Stimulated activated CD4-positive, alpha-beta T cell treated with anti-CD3 and anti-CD28 coated beads, Interleukin-4, amount 100 ng/mL, for 24 hours (primary cell): ENCODE measurements at places on chromosomes 11 and 22.

- DNase-seq: no peak
These were observed 24.4 kb upstream of the ACR start for GRCh38 chr22:50713571-50714056.

- no peak for DNase-seq
These were observed 71.7 kb upstream of the EIF3M start for GRCh38 chr11:32511926-32512325.

- no peak for DNase-seq
These were observed 12.4 kb upstream of the DRD2 start for GRCh38 chr11:113487622-113488021.

DNA sequence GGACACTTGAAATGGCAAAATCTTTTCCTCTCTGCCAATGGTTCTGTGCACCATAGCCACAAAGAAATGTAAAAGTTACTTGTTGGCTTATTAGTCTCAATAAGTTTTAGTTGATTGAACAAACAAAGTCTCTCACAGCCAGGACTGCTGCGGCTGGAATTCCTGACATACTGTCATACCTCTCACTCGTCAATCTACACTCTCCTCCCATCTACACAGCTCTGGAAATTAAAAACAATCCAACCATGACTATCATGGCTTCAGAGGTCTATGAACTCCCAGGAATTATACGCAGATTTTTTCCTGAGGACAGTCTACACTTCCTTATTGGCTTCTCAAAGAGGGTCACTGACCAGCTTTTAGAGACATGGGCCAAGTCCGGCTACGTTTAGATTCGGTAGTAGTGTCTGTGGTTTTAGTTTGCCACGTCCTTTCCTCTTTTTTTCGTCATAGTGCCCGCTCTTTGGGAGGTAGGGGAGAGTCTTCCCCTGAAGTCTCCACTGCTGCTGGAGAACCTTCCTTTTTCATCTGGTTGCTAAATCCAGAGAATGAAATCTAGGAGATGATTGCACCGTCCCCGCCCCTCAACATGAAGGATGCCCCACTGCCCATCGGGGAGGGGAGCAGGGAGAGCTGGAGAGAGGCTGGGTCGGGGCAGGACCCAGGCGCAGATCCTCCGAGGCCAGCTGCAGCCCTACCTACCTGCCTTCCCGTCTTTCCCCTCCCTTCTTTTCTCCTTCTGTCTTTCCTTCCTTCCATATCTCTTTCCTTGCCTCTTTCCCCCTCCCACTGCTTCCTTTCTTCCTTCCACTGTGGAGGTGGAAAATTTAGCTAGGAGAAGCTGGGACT, 1.0 kb upstream of the PLEKHB1 start:
- no peak for DNase-seq

DNA sequence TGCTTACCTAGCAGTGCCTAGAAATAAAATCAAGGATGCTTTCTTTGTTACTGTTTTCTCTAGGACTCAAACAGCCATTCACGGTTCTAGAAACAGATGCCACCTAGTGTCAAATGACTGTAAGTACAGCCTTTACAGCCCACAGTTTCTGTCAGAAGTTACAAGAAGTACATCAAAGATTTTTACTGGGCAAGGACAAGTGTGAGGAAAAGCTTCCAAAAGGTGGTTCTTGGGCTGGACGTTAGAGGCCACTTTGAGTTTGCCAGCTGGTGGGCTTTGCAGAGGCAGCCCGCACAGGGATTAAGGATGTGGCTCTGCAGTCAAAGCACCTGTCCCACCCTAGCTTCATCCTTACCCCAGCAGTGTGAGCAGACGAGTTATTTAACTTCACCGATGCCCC, 6.9 kb downstream of the KMT5B start:
- no peak for DNase-seq

GRCh38 chr11:504053-504993, 2.7 kb downstream of the RNH1 start:
- DNase-seq: no peak

- no peak for DNase-seq
These were observed 25.2 kb downstream of the RELT start for GRCh38 chr11:73401217-73401923.

DNA sequence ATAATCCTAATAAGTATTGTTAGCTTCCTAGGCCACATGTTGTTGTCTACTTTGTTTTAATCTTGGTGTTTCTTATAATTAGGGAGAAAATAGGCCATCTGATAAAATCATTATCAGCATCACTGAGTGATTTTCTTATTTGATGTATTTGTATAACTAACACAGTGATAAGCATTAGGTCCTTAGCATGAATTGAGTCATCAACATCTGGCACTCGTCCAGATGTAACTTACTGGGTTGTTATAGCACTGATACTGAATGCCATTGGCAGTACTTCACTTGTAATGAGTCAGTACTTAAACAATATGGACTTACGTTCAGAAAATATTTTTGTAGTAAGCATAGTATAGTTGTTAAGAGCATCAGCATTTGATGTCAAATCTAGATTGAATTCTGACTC, 16.2 kb downstream of the API5 start:
- DNase-seq: no peak

DNA sequence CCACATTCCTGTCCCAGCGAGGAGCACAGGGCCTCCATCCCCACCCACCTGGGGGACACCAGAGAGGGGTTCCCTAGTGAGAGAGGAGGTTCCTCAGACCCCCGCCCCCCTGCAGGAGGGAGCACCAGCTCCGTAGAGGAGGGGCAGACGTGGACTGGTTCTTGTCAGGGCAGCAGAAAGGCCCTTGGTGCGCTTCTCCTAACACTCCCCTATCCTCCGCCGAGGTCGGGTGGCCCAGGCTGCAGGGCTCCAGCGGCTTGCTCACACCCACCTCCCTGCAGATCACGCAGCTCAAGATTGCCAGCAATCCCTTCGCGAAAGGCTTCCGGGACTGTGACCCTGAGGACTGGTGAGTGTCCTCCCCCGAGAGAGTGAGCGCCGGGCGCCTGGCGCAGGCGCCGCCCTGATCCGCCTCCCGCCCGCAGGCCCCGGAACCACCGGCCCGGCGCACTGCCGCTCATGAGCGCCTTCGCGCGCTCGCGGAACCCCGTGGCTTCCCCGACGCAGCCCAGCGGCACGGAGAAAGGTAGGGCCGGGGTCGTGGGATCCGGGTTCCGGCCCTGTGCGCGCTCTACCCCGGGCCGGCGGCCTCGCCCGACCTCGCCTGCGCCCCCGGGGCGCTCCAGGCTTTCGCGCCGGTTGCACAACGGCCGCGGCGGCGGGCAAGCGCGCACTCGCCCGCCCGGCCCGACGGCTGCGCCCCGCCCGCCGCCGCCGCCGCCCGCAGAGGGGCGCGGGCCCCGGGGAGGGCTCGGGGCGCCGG, 5.1 kb downstream of the TBX1 start:
- DNase-seq: no peak

DNA sequence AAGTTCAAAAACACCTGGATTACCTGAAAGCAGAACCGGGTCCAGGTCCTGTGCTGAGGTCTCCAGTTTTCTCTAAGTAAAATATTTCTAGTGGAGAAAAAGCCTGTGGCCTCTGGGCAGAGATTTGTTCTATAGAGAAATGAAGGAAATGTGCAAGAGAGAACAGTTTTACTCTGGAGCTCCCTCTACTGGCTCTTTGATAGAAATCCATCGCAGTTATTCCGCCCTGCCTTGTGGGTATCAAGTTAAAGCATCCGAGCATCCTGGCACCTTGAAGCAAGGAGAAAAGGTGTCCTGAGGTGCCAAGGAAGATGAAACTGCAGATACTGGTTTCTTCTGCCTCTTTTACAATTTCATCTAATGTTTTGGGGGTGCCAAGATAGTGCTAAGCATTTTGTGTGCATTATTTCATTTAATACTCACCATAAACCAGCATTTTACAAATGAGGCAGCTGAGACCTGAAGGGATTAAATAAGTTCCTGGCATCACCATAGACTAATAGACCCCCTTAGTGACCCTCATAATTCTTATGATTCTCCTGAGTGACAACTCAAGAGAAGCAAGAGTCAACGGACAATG, 113.1 kb upstream of the HSD17B12 start:
- DNase-seq: no peak

GRCh38 chr22:23178512-23179254, 1.6 kb upstream of the BCR start:
- peak; percentile 67 for DNase-seq

GRCh38 chr11:70078095-70078780, at the start of gene ANO1:
ANO1 (plus strand) TSS chr11:70078317; CDS start chr11:70078607, 290 bp downstream.
- no peak for DNase-seq

DNA sequence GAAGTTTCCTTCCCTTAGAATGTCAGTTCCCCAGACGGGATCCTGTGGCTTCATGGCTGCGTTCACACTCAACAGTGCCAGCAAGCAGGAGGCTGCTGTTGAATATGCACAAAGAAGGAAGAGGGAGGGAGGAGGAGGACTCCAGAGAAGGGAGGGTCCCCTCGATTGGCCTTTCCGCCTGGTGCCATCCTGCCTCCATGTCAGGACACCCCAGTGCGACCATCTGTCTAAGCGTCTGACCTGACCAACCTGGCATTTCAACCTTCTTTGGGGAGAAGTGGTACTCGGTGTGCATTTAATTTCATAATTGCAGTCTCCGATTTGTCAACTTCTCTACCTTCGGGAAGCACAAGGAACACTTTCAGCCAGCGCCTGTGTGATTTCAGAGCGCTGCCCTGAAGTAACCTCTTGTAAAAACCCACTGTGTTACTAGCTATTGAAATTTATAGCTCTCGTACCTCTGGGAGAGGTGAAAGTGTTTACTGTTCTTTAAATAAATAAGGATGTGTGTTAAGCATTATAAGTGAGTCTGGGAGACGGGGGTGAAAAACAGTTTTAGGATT, 1491.9 kb downstream of the TBC1D22A start:
- no peak for DNase-seq

- no peak for DNase-seq
These were observed 2.7 kb downstream of the DTX4 start for GRCh38 chr11:59174664-59175033.

DNA sequence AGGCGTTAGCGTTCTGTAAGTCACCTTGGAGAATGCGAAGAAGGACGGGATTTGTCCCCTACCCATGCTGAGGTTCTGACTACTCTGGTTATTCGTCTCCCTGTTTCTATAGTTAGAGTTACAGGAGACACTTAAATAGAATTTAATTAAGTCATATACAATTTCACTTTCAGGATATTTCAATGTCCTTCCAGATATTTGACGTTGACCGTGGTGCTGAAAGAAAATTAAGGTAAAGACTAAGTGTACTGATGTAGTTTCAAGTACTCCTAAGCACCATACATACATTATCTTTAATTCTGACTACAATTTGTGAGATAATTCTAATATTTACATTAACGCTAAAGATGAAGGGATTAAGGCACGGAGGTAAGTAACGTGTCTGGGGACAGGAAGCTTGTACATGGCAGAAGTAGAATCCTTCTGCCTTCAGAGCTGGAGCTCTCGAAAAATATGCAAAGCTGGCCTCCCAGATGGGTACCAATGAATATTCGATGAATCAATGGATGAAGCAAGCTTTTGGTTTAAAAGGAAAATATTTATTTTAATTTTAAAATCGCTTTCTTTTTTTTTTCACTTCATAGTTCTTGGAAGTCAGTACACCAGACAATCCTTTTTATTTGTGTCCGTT, 539 bp upstream of the SLC36A4 start:
- DNase-seq: no peak

GRCh38 chr11:8207080-8208000, 38.5 kb upstream of the RIC3 start:
- DNase-seq: no peak

- no peak for DNase-seq
These were observed 59.9 kb downstream of the MPPED1 start for GRCh38 chr22:43471606-43472135.

- no peak for DNase-seq
These were observed 1.1 kb downstream of the TRIM22 start for GRCh38 chr11:5690736-5691135.
